PC-3 (cell line): ENCODE measurements at places on chromosomes 11 and 22.

DNA sequence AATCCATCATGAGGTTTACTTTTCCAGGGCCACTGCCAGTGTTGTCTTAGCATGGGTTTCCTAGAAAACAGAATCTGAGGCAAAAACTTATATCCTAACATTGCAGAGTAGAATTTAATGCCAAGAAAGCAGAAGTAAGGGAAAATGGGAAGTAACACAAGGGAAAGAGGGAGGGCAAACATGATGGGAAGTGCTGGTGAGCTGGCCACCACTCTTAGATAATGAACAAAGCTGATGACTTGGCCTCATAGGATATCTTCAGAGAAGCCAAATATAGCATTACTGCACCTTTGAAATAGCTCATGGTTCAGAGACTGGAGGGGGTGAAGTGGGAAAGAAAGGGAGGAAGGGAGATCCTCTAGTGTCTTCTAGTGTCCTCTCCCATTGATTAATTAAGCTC lies 24.8 kb upstream of the CALCB start:
- no peaks in the 10 kb centered on the region for H3K36me3 ChIP-seq
- no peak for DNase-seq
- no peaks in the 10 kb centered on the region for H3K4me1 ChIP-seq
- H3K27ac ChIP-seq = no peak overlapping the region
- H3K4me3 ChIP-seq = no peak overlapping the region

GRCh38 chr11:70169127-70169526 lies 34.0 kb upstream of the FADD start:
- H3K4me1 ChIP-seq = no peaks in the 10 kb centered on the region
- H3K36me3 ChIP-seq = peaks cover 74% of the 10 kb centered on the region

DNA sequence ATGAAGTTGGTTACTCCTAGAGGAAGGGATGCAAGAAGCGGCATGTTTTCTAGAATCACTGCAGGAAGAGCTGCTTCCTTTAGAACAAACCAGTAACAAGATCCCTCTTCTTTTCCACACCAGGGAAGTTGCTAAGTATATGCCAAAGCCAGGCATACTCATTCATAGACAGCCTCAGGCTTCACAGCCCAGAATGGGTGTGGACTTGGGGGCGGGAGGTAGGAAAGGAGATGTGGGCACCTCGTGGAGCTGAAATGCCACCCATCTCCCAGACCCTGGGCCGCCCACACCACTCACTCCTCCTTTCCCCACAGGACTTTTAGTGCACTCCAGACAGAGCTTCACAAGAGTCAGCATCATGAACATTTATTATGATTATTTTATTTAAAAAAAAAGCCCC lies 16.0 kb upstream of the TMEM121B start:
- no peaks in the 10 kb centered on the region; the same call in 1 of the 2 replicates for H3K36me3 ChIP-seq
- DNase-seq = no peak
- H3K4me3 ChIP-seq = no peak overlapping the region
- H3K27ac ChIP-seq = no peak overlapping the region

- H3K4me1 ChIP-seq = peaks cover 7% of the 10 kb centered on the region
- H3K4me3 ChIP-seq = no peak overlapping the region
- no peaks in the 10 kb centered on the region for H3K36me3 ChIP-seq
- H3K27ac ChIP-seq = no peak overlapping the region
Observed at GRCh38 chr11:1862588-1863351, 9.9 kb downstream of the LSP1 start.

GRCh38 chr11:132496341-132496740 lies 1036.0 kb downstream of the OPCML start:
- no peaks in the 10 kb centered on the region for H3K4me1 ChIP-seq
- H3K4me3 ChIP-seq = no peak overlapping the region
- no peaks in the 10 kb centered on the region for H3K27me3 ChIP-seq
- H3K27ac ChIP-seq = no peak overlapping the region
- H3K36me3 ChIP-seq = no peaks in the 10 kb centered on the region
- no peak for DNase-seq

- no peak overlapping the region for H3K4me3 ChIP-seq
- no peaks in the 10 kb centered on the region for H3K36me3 ChIP-seq
- no peak for DNase-seq
- H3K27ac ChIP-seq = no peak overlapping the region
Observed at GRCh38 chr11:12631651-12632050, 42.6 kb upstream of the TEAD1 start.

DNA sequence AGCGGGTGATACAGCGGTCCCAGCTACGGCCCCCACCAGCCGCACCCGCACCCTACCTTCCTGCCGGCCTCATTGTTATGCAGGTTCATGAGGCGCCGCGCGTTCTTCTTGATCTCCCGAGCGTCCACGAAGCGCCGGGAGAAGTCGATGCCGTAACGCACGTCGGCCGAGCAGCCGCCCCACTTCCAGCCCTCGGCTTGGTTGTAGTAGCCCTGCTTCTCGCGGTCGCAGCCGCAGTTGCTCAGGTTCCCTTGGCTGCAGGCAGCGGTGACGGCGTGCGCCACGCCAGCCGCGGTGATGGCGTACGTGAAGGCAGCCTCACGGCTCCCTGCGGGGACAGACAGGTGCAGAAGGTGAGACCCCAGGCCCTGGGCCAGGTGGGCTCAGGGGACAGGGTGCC lies 45.9 kb downstream of the WNT7B start:
- peaks cover 36% of the 10 kb centered on the region for H3K4me1 ChIP-seq
- H3K36me3 ChIP-seq = 0 out of 2 replicates have a peak, but pooled peaks cover 3% of the 10 kb centered on the region
- no peak overlapping the region for H3K27ac ChIP-seq
- no peak for DNase-seq

- no peaks in the 10 kb centered on the region for H3K4me1 ChIP-seq
- no peak overlapping the region for H3K4me3 ChIP-seq
- peak; percentile 25 for DNase-seq
- H3K36me3 ChIP-seq = no peaks in the 10 kb centered on the region
- H3K27me3 ChIP-seq = peaks cover 20% of the 10 kb centered on the region
Observed at GRCh38 chr11:59463190-59463641, 6.5 kb downstream of the OR4D6 start.

DNA sequence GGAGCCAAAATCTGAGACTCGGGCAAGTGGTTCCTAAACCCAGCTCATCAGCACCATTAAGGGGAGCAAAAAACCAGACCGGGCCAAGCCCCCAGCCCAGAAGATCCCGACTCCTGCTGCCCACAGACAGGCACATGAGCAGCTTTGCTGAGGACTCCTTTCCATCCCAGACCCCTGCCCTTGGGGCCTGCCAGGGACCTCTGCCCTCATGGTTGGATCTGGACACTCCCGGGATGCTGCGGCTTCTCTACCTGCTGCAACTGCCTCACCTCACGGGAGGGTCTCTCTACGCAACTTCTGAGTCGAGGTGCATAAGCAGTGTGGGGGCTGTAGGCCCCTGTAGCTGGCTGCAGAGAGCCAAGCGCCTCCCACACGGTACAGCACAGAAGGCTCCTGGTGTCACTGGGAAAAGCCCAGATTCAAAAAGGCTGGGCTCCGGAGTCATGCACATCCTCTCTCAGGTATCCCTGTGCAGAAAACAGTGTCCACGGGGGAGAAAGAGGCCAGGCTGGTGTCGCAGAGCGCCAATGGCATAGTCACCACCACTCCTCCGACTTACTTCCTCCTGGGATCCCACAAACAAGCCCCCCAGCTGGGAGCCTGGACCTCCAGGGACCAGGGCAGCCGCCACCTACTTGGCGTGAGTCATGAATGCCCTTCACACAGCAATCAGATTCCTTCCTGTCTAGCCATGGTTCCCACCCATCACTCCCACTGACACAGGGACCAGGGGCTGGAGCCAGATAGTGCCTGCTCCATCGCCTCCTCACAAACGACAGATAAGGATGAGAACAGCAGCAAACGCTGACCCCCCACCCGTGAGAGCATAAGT lies 122.1 kb downstream of the BCR start:
- no peak overlapping the region for H3K27ac ChIP-seq
- no peaks in the 10 kb centered on the region for H3K27me3 ChIP-seq
- H3K4me1 ChIP-seq = peaks cover 13% of the 10 kb centered on the region; the same call in 1 of the 2 replicates
- H3K36me3 ChIP-seq = no peaks in the 10 kb centered on the region

- no peak overlapping the region for H3K27ac ChIP-seq
- no peak overlapping the region for H3K4me3 ChIP-seq
- no peaks in the 10 kb centered on the region for H3K27me3 ChIP-seq
Observed at GRCh38 chr22:41957941-41958556, 6.1 kb downstream of the SMIM45 start.

- no peaks in the 10 kb centered on the region for H3K27me3 ChIP-seq
- H3K36me3 ChIP-seq = no peaks in the 10 kb centered on the region
- H3K4me3 ChIP-seq = no peak overlapping the region
- DNase-seq = peak; percentile 4
Observed at GRCh38 chr11:1341928-1342524, 32.6 kb upstream of the TOLLIP start.

DNA sequence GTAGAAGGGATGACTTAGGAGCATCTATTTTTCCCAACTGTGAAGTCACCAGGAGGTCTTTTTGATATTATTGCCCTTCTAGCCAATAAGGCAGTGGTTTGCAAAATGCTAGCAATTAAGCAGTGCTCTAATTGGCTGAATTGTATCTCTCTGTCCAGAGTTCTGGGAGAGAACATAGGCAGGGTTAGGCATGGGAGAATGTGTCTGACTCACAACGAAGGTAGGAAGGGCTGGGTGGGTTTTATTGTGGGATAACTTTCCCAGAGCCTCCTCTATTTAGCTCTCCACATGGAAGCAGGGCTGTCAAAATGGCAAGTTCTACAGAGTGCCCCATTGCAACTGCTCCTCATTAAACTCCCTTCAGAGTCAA lies 415.9 kb upstream of the CADM1 start:
- H3K27ac ChIP-seq = no peak overlapping the region
- DNase-seq = no peak
- H3K27me3 ChIP-seq = no peaks in the 10 kb centered on the region
- H3K4me1 ChIP-seq = no peaks in the 10 kb centered on the region
- H3K4me3 ChIP-seq = no peak overlapping the region

DNA sequence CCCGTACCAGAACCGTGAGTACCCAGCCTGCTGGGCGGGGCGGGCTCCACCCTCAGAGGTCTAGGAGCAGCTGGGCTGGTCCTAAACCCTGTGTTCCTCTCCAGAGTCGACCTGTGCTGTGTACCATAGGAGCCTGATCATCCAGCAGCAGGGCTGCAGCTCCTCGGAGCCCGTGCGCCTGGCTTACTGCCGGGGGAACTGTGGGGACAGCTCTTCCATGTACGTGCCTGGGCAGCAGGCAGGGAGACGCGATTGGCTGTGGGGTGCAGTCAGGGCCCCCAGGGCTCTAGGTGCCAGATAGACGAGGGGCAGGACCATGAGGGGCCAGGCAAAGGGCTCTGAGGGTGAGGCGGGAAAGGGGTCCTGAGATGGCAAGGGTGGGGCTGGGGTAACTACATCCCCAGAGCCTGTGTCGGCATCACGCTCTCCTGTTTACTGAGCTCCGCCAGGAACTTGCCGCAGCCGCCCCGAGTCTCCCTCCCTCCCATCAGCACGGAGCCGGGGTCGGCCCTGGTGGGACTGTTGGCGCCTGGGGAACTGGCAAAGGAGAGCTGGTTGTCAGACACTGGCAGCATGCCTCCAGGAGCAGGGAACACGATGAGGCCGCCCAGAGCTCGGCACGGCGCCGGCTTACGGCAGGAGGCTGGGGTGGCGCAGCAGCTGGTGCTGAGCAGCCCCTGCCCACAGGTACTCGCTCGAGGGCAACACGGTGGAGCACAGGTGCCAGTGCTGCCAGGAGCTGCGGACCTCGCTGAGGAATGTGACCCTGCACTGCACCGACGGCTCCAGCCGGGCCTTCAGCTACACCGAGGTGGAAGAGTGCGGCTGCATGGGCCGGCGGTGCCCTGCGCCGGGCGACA lies 22.9 kb upstream of the MUC5B start:
- no peak overlapping the region for H3K27ac ChIP-seq
- DNase-seq = peak; percentile 44
- no peaks in the 10 kb centered on the region for H3K27me3 ChIP-seq
- peaks cover 30% of the 10 kb centered on the region for H3K4me1 ChIP-seq
- H3K36me3 ChIP-seq = no peaks in the 10 kb centered on the region
- peak overlapping the region; percentile 68 for H3K4me3 ChIP-seq

DNA sequence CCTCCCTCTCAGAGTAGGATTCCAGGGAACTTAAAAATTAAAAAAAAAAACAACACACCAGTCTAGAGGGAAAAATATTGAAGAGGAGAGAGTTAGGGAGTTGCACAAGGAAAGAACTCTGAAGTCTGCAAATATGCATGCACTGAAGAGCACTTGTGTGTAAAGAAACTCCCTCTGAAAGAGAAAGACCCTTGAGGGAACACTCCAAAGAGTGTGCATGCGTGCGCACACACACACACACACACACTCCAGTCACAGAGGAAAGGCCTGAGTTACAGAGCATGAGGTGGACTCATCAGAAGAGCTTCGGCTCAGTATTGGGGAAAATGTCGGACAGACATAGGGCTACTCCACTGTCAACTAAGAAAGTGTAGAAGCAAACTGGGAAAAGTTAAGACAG lies 30.1 kb downstream of the GGTLC2 start:
- H3K4me3 ChIP-seq = no peak overlapping the region
- H3K27me3 ChIP-seq = peaks cover 15% of the 10 kb centered on the region
- no peaks in the 10 kb centered on the region for H3K36me3 ChIP-seq
- DNase-seq = no peak
- no peak overlapping the region for H3K27ac ChIP-seq

- H3K36me3 ChIP-seq = no peaks in the 10 kb centered on the region
- no peak overlapping the region for H3K27ac ChIP-seq
- no peak overlapping the region for H3K4me3 ChIP-seq
Observed at GRCh38 chr22:28112190-28112544, 193.1 kb upstream of the PITPNB start.

- H3K4me3 ChIP-seq = no peak overlapping the region
- DNase-seq = no peak
- no peaks in the 10 kb centered on the region for H3K27me3 ChIP-seq
- no peaks in the 10 kb centered on the region for H3K4me1 ChIP-seq
- no peak overlapping the region for H3K27ac ChIP-seq
- no peaks in the 10 kb centered on the region for H3K36me3 ChIP-seq
Observed at GRCh38 chr11:69157156-69157821, 1.6 kb downstream of the SMIM38 start.

DNA sequence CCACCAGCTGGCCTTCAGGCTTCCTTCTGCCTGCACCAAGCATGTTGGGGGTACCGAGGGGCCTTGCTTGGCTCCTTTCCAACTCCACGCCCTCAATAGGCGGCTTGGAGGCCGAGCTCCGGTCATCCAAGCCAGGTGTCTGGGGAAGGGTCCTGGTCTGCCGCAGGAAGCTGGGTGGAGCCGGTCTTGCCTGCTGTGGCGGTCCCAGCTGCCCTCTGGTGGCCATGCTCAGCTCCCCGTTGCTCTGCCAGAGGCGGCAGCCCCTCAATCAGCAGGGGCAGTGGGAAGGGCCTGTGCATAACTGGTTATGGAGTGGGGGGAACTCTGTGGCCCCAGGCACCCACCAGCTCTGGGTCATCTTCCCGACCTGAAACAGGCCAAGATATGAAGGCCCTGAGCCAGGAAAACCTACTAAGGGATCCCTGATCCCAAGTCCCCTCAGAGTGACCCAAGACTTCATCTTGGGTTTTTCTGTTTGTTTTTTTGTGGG lies 3.2 kb downstream of the ARVCF start:
- H3K27ac ChIP-seq = no peak overlapping the region
- H3K4me3 ChIP-seq = no peak overlapping the region
- no peaks in the 10 kb centered on the region for H3K36me3 ChIP-seq
- DNase-seq = no peak
